ENCODE measurements at places on chromosomes 16 and 17.

GRCh38 chr17:81392909-81393654 is 2.2 kb upstream of the BAHCC1 start:
- peak; percentile 22 for DNase-seq

DNA sequence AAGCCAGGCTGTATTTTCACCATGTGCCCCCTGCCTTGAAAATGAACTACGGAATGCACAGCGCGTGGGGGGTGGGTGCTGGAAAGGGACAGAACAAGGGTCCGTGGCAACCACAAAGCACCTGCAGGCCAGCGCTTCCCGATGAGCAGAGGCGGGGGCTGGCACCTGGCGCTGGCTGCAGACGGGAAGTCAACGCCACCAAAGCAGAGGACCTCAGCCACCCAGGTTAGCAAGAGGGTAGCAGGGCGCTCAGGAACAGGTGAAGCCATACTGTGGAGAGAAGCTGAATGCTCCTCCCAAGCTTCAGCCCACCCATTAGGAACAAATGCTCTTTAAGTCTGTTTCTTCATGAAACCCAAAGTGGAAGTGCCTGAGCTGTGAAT is 64.7 kb downstream of the KLHDC4 start:
- no peak for DNase-seq

DNA sequence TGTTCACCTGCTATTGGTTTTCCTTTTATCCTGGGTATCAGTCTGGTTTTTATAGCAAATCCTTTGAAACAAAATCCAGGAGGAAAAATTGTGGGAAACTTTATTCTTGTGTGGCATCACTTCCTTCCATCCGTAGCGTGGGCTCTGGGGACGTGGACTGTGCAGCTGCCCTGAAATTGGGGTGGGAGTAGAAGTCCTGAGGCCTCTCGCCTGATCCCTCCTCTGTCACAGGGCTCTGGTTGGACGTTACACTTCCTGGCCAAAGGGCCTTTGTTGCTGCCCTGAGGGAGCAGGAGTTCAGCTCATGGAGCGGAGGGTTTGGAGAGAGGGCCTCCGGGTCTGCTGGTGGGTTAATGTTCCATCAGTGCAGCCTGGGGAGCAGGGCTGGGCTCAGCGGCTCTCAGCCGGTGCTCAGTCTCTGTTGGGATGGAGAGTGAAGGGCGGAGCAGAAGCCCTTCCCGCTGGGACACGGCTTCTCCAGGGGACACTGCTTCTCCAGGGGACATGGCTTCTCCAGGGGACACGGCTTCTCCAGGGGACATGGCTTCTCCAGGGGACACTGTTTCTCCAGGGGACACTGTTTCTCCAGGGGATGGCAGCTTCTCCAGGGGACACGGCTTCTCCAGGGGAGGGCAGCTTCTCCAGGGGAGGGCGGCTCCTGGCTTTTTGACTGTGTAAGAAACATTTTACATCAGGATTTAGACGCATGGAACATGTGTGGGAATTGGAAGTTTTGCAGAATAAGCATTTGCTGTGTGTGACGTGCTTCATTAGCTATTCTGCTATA is 15.2 kb upstream of the RPL13 start:
- DNase-seq: no peak

- DNase-seq: peak; percentile 92
These were observed 6.0 kb downstream of the SOX9 start for GRCh38 chr17:72126575-72127486.

- DNase-seq: no peak
These were observed 21.0 kb downstream of the SNN start for GRCh38 chr16:11689031-11689840.

DNA sequence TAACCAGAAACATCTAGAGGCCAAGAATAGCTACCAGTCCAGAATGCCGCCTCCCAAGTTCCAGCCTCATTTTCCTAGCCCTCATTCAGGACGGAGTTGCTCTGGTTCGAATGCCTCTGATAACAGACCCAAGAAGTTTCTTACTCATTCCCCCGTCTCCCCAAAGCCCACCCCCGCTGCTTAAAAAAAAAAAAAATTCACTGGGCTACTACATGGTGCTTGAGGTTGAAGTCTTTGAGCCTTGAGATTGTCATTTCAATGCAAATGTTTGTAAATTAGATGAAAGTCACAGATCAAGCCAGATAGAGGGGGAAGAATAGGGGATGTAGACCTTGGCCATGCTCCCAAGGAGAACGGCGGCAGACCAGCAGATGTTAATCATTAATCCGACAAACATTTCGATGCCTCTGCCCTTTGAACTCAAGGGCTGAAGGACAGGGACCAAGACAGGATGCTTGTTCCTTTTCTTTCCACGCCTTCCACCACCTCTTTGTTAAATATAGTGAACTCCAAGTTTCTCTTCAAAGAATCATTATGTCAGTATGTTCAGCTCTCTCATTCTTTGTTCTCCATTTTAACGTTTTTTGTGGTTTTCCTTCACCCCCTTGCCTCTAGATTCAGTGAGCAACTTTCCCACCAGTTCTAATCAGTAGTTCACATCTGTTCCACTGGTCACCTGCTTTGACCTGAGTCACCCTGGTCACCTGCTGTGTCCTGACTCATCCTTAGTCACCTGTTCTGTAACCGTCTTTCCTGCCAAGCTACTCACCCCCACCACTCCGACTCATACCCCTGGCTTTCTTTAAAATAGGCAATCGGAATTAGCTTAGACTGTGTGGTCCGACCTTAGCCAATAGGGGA is 190.3 kb downstream of the CPPED1 start:
- peak; percentile 98 for DNase-seq

- no peak for DNase-seq
These were observed 12.0 kb downstream of the TBX21 start for GRCh38 chr17:47745037-47745380.

DNA sequence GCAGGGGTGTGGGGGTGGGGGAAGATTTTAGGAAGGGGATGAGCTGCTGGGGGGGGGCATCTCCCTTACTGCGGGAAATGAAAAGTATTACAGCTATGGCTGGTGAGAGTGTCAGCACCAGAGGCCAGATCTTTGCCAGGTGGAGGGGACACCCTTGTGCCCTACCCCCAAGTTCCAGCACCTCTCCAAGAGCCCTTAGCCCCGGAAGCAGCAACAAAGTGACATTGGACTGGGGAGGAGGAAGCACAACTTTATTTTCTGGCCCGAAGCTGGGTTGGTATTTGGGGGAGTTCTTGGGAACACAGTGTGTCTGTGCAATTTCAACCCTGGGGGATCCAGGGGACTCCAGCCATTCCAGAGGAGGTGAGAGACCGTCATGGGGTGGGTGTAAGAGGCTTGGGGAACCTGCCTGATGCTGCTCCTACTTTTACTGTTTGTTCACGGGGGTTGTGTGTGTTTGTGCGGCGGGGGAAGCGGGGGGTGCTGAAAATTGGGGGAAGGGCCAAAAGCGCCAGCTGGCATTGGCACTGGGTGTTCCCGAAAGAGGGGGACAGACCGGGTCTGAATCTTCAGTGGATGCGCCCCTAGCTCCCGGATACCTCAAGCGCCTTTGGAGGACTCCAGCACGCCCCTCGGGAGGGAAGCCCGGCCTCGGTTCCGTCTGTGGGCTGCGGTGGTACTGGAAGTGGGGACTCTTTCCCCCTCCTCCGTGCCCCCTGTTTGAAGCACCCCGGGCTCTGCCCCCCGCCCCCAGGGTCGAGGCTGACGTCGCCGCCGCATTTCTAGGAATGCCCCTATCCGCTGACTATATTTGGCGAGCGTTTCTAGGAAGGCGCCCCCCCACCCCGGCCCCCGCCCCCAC is 230.3 kb downstream of the MRTFB start:
- peak; percentile 44 for DNase-seq

DNA sequence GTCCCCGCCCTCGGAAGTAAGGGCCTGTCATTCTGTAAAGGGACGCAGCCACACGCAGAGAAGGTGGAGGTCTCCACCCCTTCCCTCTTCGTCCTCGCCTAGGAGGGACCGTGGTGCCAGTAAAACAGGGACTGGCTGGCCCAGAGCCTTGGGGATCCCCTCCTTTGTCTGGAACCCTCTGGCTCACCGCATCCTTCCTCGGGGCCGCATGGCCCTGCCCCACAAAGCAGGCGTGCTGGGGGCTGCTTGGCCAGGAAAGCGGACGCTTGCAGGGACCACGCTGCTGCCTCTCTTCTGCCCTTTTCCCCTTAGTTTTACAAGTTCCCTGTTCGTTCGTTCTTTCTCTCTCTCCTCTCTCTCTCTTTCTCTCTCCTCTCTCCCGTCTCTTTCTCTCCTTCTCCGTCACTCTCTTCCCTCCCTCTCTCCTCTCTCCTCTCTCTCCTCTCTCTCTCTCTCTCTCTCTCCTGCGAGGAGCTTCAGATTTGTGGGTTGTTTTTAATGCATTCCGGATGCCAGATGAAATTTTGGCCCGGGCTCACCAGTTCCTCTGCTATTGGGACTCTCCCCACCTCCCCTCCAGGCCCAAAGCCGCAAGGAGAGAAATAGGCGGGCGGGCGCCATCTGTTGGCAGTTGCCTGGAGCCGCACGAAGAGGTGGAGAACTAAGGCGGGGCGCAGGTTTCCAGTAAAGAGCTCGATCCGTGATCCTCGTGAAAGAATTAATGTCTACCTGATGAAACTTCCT is 35.1 kb upstream of the CDRT4 start:
- DNase-seq: peak; percentile 82

DNA sequence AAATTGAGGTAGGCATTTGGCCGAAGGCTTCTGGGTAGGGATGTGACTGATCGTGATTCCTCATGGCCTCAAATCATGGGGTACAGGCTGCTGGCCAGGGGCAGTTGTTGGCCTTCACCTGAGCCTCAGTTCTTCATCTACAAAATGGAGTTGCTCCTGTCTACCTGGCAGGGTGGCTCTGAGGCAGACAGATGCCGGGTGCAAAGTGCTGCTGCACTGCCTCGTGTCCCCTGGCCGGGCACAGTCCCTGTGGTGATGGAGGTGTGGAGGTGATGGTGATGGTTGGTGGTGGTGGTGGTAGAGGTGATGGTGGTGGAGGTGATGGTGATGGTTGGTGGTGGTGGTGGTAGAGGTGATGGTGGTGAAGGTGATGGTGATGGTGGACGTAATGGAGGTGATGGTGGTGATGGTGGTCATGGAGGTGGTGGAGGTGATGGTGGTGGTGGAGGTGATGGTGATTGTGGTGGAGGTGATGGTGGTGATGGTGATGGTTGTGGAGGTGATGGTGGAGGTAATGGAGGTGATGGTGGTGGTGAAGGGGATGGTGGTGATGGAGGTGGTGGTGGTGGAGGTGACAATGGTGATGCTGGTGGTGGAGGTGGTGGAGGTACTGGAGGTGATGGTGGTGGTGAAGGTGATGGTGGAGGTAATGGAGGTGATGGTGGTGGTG is 52.6 kb downstream of the RNF213 start:
- no peak for DNase-seq

Data from kidney tubule cell (primary cell).